Amniotic stem cell (primary cell): ENCODE measurements at places on chromosomes 1 and 21.

- DNase-seq = no peak
Measured at GRCh38 chr1:77143529-77144121, 75.6 kb downstream of the PIGK start.

DNA sequence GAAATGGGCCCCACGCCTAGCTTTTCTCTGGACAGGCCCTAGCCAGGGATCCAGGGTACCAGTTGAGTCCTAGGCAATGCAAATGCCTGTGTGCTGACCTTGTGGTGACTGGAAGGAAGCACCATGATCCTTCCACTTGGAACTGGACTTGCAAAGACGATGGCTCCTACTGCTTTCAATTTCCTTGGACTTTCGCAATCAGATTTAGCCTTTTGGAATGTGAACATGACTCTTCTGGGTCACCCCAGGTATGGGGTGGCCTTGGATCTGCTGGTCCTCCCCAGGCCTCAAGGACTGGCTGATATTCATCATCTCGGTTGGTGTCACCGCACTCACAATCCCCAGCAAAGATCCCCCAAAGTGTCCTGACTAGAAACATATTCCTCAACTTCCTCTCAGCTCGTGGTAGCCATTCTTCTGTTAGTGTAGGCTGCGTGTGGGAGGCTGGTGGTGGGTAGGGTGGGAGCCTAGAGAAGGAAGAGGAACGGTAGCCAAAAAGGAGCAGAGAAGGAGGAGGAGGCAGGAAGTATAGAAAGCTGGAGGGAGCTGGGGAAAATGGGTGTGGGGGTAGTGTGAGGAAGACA, 130.5 kb downstream of the PPIAL4G start:
- no peak for DNase-seq

DNA sequence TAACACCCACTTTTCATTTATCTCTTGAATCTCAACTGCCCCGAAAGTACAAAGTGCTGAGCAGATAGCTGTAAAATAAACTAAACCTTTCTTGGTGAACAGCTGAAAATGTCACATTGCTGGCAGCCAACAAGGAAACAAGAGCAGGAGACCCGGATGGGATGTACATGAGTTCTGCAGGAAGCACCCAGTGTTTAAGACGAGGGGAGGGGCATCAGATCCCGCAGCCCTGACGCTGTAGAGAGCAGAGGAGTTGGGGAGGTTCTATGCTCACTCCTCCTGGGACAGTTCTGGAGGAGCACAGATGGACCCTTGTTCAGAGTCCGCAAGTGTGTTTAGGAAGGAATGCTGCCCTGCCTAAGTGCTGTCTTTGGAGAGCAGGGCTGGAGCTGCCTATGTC, 32.0 kb upstream of the EPHA8 start:
- no peak for DNase-seq

DNA sequence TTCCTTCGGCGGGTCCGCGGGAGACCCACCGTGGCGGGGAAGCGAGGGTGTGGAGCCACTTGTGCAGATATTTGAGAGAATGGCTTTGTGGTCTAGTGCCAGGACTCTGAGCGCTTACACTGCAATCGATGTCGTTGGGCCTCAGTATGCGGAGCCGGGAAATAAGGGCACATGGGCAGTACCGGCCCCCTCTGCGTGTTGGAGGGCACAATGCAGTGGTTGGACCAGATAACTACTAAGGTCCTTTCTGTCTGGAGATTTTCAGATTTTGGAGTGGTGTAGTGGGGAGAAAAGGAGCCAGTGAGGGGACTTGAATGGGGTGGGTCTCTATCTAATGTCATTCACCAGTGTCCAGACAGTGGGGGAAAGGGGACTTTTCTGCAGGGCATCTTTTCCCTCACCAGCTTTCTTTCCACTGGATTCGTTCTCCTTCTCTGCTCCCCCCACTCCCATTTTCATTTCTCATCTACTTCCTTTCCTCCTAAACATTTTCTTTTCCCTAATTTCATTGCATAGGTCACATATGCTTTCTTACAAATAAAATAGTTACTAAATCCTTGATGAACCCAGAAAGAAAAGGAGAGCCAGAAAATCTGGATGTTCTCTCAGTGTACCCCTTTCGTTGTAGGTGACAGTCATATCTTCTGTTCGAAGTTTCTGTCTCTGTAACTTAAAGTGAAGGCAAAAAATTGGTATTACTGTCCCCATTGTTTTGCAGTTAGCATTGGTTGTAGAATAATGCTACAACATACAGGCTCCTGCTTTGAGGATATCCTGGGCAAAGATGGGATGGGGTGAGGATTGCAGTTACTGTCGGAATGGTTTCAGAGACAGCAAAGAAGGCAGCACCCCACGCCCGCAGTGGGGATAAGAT, 1.4 kb downstream of the ATF3 start:
- no peak for DNase-seq

GRCh38 chr1:24126018-24126671, 14.2 kb upstream of the MYOM3 start:
- no peak for DNase-seq

DNA sequence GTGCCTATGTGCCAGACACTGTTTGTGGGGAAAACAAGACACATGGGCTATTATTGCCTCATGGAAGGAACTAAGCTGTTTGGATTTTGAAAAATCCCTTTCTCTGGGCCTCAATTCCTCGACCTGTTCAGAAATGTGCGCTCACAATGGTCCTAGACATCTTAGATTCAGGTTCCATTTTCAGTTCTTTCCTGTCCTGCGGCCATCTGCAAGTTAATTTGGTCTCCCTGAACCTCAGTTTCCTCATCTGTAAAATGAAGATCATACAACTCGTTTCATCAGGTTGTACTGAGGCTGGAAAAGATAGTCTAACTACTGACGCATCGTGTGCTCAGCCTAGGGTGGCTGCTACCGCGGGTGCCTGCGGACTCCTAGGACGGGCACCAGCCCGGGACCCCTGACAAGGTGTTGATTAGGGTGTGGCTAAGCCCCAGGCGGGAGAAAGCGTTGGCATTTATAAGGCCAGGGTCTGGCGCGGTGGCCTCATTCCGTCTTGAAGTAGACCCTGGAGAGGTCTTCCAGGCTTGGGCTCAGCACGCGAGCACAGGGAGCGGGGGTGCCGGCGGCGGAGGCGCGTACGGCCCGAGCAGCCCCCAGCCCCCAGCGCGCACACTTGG, 493 bp upstream of the ELOA start:
- no peak for DNase-seq

GRCh38 chr1:39954870-39955546, at the start of gene MFSD2A:
Gene MFSD2A (plus strand): TSS chr1:39955145. CDS start chr1:39955293, 148 bp downstream.
- DNase-seq = peak; percentile 90

- DNase-seq = no peak
Measured at GRCh38 chr1:155128755-155129473, 1.2 kb downstream of the EFNA1 start.

- no peak for DNase-seq
Measured at GRCh38 chr1:186404454-186405051, 28.9 kb downstream of the ODR4 start.

DNA sequence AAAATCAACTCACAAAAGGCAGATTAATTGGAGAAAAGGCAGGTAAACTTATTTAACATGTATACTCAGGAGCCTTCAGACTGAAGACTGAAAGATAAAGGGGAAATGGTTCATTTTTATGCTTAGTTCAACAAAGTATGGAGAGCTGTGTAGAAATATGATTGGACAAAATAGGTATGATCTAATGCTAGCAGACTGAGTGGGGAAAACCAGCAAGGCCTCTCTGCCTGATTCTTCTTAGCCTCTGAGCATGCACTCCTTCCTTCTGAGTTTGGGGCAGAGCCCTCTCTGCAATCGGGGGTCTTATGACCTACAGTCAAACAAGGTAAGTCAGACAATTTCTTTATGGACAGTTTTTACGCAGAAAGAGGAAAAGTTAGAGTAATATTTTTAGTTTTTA, 38.8 kb upstream of the SUCO start:
- DNase-seq = no peak

GRCh38 chr1:241181471-241181870, 175.5 kb downstream of the RGS7 start:
- no peak for DNase-seq

GRCh38 chr1:198681252-198681651, 42.4 kb downstream of the PTPRC start:
- DNase-seq = no peak

- DNase-seq = no peak
Measured at GRCh38 chr1:201645956-201646355, 107.0 kb downstream of the NAV1 start.

- no peak for DNase-seq
Measured at GRCh38 chr1:211343607-211344006, 17.0 kb downstream of the TRAF5 start.

DNA sequence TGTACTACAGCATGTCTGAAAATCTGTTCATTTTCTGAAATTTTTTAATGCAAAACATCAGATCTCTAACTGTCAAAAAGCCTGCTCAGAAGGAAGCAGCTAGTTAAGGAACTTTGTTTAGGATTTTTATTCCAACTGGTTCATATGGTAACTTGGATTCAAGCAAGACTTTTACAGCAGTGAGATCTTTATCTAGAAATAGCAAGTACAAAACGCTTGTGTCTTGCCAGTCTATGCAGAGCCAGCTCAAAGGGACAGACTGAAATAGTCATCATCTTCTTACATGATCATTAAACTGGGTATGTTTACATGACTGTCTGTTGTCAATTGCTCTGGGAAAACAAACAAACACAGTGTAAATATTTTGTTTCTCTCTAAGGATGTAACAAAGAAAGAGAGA, 37.6 kb downstream of the DDAH1 start:
- DNase-seq = no peak

DNA sequence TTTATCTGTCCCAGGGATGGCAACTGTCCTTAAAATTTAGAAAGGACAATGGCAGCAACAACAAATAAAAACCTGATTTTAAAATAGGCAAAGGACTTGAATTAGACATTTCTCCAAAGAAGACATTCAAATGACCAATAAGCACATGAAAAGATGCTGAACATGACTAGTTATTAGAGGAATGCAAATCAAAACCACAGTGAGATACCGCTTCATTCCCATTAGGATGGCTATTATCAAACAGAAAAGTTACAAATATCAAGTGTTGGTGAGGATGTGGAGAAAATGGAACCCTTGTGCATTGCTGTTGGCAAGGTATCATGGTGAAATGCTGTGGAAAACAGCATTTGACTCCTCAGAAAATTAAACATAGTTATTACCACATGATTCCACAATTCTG, 120.7 kb downstream of the CRB1 start:
- no peak for DNase-seq

GRCh38 chr1:182633657-182634281, 29.6 kb upstream of the RGS16 start:
- DNase-seq = no peak

DNA sequence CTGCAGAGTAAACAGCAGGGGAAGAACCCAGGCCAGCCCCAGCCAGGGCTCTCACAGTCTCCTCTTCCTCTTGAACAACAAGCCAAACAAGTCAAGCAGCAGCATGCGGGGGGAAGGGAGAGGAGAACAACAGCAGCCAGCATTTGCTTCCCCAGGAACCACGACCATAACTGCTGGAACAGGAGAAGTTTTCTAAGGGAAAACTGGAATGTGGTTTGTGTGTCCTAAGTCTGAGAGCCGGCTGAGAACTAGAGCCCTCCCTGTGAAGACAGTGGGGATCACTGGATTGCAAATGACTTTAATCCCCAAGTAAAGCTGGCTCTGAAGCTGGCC, 48.2 kb downstream of the COQ8A start:
- DNase-seq = no peak

DNA sequence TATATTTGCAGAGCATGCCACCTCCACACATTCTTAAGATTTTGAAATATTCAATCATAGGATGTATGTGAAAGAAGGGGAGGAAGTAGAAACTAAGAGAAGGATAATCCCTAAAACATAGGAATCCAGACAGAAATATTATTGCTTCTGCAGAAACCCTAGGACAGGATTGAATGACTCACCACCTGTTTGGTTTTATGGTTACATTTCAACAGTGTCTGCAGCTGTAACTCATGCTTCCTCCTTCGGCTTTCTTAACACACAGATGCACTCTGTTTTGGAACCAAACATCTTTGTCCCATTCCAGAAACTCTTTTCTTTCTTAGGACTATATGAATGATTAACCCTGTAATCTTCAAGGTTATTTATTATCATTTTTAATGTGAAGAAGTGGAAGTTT, 20.7 kb downstream of the RGS7 start:
- DNase-seq = no peak
